ENCODE measurements at places on chromosomes 5 and 9.

GRCh38 chr5:74251141-74252035 is 389.1 kb downstream of the ENC1 start:
- DNase-seq = no peak

DNA sequence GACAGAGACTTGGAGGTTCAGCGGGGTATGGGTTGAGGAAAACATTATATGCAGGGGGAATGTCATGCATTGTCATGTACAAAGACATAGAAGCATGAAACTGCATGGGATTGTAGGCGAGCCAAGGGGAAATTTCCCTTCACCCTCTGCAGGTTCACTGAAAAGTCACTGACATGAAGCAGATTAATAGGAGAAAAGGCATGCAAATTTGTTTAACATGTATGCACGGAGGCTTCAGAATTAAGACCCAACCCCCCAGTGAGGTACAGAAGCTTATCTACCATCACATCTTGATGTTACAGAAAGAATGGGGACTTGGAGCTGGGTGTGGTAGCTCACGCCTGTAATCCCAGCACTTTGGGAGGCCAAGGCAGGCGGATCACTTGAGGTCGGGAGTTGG is 18.5 kb downstream of the NIM1K start:
- DNase-seq = no peak

- DNase-seq = no peak
Observed at GRCh38 chr5:93359296-93359959, 221.6 kb downstream of the NR2F1-AS1 start.

DNA sequence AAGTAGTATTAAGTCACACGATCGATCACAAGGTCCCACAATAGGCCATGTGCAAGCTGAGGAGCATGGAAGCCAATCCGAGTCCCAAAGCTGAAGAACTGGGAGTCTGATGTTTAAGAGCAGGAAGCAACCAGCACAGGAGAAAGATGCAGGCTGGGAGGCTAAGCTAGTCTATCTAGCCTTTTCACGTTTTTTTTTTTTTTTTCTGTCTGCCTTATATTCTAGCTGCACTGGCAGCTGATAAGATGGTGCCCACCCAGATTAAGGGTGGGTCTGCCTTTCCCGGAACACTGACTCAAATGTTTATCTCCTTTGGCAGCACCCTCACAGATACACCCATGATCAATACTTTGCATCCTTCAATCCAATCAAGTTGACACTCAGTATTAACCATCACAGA is 6.5 kb downstream of the PPIP5K2 start:
- DNase-seq = no peak

DNA sequence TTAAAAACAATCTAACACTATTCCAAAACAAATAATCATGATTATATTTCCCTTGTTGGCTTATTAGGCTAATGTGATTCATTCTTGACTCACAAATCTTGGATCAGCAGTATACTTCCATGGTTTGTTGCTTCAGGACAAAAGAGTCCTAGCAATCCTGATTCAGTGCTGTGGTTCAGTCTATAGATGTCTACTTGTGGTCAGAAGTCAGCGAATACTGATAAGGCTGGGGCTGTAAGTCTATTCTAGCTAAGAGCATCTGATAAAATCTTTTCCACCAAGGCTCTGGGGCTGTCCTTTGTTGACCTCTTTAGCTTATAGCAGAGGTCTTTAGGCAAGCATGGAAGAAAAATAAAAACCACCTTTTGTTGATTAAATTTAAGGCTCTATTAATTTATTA is 4.4 kb upstream of the SMIM3 start:
- no peak for DNase-seq

GRCh38 chr9:71704796-71705195 is 63.5 kb downstream of the CEMIP2 start:
- no peak for DNase-seq
